ENCODE measurements at places on chromosomes 11 and 22. TPM values are rescaled to one million over a fixed set of nuclear protein-coding genes. Genes with fewer than 3 reads are reported as not detected.

DNA sequence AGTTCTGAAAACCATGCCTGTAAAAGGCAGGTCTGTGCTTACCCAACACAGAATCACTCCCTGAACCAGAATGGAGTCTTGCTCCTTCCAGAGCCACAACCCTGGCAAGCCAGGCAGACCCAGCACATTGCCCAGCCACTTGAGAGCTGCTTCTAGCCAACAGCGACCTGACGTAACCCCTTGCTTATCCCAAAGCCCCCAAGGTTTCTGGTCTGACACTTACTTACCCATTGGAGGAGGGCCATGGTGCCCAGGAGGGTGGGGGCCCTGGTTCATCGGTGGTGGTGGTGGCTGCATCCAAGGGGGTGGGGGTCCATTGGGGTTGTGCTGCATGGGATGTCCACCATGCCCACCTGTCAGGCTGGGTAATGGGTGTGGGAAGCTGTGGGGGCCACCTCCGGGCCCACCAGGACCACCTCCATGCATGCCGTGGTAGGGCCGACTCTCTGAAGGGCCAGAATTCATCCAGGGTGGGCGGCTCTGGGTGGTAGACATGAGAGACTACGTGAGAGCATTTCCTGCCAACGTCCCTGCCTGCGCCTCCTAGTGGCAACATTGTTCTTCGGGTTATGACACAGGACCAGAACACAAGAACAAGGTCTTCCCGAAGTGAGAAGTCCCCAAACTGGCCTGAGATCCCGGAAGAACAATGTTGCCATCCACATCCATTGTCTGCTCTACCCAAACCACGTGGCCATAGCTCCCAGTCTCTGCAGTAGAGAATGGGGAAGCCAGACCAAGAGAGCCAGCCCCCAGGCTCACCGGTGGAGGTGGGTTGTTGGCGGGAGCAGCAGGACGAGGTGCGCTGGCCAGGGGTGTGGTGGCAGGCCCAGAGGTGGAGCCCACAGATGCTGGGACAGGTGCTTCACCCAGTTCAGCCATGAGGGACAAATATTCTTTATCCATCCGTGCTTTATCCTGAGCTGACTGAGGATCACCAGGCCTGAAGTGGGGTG, 7.8 kb upstream of the PYGM start:
- peak; percentile 96 for DNase-seq

Gene PHOX2A
- 0.23 TPM for polyA plus RNA-seq

Gene OR8B2
- polyA plus RNA-seq = not detected

GRCh38 chr22:46936378-46936903, 174.0 kb downstream of the TBC1D22A start:
- DNase-seq = no peak

Gene RIMBP3B
- polyA plus RNA-seq = 0.09 TPM

- no peak for DNase-seq
These were observed 276.1 kb downstream of the SBF2 start for GRCh38 chr11:10017911-10018310.

DNA sequence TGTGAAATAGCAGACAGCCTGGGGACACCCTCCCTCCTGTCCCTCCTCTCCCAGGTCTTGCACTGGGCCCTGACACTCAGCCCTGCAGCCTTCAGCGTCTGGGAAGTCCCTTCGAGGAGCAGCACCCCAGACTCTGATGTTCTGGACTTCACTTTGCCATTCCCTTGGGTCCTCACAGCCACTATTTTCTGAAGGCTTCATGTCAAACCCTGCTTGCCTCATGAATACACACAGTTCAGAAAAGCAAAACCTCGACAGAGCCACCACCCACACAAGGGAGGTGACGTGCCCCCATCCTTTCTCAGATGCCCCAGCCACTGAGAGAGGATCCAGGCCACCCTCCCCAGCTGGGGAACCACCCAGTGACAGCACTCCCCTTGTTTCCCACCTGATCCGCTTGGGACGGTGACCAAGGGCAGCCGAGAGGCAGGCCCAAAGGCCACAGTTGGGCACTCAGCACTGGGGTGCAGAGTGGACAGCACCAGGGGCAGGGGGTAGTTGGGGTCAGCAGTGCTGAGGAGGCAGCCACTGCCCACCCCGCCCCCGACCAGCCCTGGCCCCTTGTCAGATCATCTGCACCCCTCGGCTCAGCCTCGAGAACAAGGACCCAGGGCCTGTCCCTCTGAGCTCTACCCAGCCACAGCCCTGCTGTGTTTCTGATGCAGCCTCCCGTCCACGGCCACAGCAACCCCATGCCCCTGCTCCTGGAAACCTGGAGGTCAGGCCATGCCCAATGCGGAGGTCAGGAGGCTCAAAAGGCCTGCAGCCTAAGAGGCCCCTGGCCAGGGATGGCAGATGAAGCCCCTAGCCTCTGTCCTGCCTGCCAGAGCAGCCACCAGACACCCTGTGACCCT, 3.1 kb upstream of the TNNT3 start:
- DNase-seq = no peak

Gene MN1
- 1.5 TPM for polyA plus RNA-seq

- DNase-seq = no peak
These were observed 49.3 kb downstream of the IGLL1 start for GRCh38 chr22:23530766-23531282.

GRCh38 chr11:125517116-125517770, 21.2 kb upstream of the FEZ1 start:
- peak; percentile 100 for DNase-seq

Gene PNPLA3
- polyA plus RNA-seq = 16.2 TPM

GRCh38 chr11:33195462-33196173, 34.3 kb upstream of the CSTF3 start:
- DNase-seq = no peak

GRCh38 chr11:110972106-110972505, 259.9 kb upstream of the ARHGAP20 start:
- no peak for DNase-seq

Gene F2
- 0.31 TPM for polyA plus RNA-seq

Gene BEST1
- 0.75 TPM for polyA plus RNA-seq

DNA sequence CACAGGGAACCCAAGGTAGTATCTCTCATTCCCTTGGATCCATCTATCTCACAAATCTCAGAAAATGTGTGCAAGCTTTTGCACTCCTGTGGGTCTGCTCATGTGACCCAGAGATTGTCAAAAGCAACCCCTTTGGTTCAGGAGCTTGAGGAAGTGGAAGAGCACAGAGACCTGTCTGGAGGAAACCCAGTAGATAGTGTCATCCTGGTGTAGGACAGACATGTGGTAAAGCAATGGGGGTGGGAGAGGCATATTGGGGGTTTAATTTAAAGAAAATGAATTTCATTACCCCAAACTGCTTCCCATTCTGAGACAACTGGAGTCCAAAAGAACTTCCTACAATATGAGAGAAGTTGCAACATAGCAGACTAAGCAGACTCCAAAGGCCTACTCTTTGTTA, 5.8 kb upstream of the MS4A14 start:
- DNase-seq = no peak
